Sciatic nerve (tissue), 2 donors: ENCODE measurements at places on chromosomes 2 and 18. TPM values are rescaled to one million over a fixed set of nuclear protein-coding genes. Genes with fewer than 3 reads are reported as not detected.

Gene CDH20
- total RNA-seq = 2.4 TPM

Gene ALK
- total RNA-seq = 0.18 TPM

Gene ZNF892
- 8.5 TPM for total RNA-seq

Gene MRPS9
- 18.2 TPM for total RNA-seq

Gene EPB41L3
- total RNA-seq = 73.1 TPM

Gene MOGAT1
- total RNA-seq = 0.45 TPM

Gene CCDC68
- total RNA-seq = 8.6 TPM

Gene STPG4
- 0.89 TPM for total RNA-seq

Gene PPP1R1C
- total RNA-seq = 18.1 TPM

Gene NAT8
- total RNA-seq = not detected

GRCh38 chr18:33275843-33276242, 164.7 kb downstream of the CCDC178 start:
- DNase-seq = no peak

DNA sequence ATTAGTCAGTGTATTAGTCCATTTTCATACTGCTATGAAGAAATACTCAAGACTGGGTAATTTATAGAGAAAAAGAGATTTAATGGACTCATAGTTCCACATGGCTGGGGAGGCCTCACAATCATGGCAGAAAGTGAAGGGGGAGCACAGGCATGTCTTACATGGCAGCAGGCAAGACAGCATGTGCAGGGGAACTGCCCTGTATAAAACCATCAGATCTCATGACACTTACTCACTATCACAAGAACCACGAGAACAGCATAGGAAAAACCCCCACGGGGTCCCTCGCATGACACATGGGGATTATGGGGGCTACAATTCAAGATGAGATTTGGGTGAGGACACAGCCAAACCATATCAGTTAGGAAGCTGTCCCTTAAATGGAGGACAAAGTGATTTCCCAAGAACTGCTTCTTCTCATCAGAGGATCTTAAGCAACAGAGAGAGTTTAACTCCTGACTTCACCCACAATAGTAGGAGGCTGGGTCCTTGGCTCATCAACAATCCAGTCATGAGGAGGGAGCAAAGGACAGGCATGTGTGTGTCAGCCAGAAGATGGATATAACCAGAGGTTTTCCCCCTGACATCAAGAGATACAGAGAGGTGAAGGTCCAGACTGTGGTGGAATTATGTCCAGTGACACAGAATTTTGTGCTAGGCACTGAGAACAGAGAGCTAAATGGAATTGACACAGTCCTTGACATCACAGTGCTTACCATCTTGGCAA, 203.8 kb upstream of the SH3BP4 start:
- DNase-seq = no peak

DNA sequence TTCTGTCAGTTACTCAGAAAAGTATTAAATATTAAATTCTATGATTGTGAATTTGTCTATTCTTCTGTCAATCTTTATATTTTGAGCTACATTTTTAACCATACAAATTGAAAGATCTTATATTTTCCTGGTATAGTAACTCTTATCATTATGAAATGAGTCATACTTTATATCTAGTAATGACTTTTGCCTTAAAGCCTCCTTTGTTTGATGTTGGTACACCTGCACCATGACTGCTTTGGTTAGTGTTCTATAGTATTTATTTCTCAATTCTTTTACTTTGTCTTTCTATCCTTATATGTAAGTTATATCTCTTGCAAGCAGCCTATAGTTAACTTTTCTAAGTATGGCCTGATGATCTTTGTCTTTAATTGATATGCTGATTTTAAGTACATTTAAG, 13.0 kb downstream of the ZNF236 start:
- no peak for DNase-seq

DNA sequence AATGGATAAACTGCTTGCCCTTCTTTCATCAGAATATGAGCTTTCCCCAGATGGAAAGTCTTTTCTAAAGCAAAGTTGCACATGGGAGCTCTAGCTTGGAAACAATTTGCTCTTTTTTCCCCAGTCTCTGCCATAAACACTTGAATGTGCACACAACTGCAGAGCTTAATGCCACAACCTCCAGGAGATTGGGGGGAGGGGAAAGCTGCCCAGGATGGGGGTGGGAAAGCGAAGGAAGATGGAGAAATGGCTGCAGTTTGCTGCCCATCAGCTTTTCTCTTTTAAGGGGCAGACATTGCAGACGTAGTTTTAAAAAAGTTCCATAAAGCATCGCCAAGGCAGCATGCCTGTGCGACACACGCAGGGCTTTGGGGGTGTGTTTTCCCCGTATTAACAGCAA, 1.5 kb downstream of the ACKR3 start:
- DNase-seq = no peak

- no peak for DNase-seq
These were observed 856 bp upstream of the PLA2R1 start for GRCh38 chr2:160063271-160063670.

DNA sequence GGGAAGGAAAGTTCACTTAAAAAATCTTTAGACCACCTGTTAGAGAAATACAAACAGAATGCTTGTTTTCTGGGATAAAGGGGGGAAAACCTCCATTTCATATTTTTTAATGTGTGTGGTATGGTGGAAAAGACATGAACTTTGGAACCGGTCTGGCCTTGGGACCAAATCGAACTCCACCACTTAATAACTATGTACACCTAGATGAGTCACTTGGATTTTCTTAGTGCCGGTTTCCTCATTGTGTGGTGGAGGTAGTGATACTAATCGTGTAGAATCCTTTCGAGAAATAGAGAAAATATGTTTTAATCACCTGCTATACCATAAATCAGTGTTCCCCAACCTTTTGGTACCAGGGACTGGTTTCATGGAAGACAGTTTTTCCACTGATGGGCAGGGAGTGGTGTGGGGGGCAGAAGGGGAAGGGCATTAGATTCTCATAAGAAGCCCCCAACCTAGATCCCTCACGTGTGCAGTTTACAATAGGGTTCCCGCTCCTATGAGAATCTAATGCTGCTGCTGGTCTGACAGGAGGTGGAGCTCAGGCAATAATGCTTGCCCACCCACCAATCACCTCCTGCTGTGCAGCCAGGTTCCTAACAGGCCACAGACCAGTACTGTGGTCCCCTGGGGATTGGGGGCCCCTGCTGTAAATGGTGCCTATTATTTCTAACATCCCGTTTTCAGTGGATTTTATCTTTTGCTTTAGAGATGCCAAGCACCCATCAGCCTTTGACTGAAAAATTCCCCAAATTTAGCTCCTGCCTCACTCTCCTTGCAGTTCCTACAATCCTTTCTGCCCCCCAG, 308.8 kb downstream of the PRKCE start:
- DNase-seq = no peak

DNA sequence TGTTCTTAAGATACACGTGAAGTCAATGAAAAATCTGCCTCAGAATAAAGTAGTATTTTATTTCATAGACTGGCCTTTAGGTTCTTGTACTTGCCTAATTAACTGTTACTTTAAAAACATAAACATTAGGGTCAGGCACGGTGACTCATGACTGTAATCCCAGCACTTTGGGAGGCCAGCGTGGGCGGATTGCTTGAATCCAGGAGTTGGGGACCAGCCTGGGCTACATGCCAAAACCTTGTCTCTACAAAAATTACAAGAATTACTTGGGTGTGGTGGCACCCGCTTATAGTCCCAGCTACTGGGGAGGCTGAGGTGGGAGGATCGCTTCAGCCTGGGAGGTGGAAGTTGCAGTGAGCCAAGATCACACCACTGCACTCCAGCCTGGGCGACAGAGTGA, 16.0 kb upstream of the SNORC start:
- no peak for DNase-seq

GRCh38 chr2:45895241-45895861, 243.9 kb downstream of the PRKCE start:
- DNase-seq = no peak

DNA sequence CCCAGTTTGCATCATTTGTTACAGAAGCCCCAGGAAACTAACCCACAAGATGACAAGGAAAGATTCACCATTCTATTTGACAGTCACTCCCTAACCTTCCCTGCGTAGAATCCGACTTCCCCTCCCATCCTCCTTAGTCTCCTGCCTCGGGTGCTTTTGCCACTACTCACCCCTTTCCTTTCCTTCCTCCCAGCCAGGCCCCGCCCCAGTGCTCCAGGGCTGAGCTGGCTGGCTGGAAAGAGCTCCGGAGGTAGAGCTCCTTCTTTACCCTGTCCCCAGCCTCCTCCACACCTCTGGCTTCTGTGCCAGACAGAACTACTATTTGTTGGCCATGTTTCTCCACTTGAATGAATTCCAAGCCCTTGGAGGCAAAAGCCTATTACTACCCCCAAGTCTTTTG, 317.6 kb upstream of the NCKAP5 start:
- no peak for DNase-seq

- DNase-seq = no peak
These were observed 86.0 kb downstream of the CDC42EP3 start for GRCh38 chr2:37585295-37585908.

- DNase-seq = no peak
These were observed 13.9 kb downstream of the SLC19A3 start for GRCh38 chr2:227703961-227704360.

- no peak for DNase-seq
These were observed 157.4 kb downstream of the GLI2 start for GRCh38 chr2:120892967-120893667.

GRCh38 chr2:204515416-204515815, 29.9 kb upstream of the PARD3B start:
- DNase-seq = no peak

GRCh38 chr2:8204711-8205110, 477.1 kb upstream of the ID2 start:
- no peak for DNase-seq

- no peak for DNase-seq
These were observed 225.5 kb downstream of the PARD3B start for GRCh38 chr2:204770735-204771134.

DNA sequence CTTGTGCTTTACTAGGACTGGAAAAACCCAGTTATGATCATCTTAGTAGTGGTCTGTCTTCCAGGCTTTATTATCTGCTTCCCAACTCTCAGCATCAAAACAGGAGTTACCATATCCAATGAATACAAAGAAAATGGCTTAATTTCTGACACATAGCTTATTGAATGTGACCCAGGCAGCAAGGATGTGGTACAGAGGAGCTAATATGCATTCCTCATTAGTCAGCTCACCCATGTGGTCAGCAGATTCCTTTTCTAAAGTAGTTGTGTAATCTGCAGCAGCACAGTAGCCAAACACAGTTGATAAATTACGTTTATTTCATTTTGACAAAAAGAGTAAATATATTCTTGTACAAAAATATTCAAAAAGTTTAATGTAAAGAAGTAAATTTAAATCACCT, 43.6 kb downstream of the TSPYL6 start:
- no peak for DNase-seq

GRCh38 chr2:165952085-165952484, 1.5 kb downstream of the TTC21B start:
- no peak for DNase-seq

DNA sequence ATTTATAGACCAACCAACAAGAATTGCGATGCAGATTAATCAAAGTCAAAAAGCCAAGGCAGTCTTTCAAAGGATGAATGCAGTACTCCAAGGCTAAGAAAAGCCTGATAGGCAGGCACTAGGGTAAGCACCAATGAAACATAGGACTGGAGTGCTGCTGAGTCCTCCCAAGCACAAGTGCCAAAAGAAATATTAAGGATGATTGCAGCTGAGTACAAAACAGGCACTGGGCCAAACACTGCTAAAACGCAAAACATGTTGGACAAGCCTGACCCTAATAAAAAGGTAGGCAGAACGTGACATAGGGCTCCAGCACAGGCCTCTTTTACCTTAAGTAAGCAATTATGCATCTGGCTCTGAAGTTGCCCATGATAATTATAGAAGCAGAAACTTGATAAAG, 160.1 kb upstream of the LRP1B start:
- no peak for DNase-seq

GRCh38 chr2:20931346-20931745, 108.4 kb upstream of the LDAH start:
- DNase-seq = no peak

- peak; percentile 49 for DNase-seq
These were observed 12.1 kb upstream of the PXDN start for GRCh38 chr2:1756456-1756855.

DNA sequence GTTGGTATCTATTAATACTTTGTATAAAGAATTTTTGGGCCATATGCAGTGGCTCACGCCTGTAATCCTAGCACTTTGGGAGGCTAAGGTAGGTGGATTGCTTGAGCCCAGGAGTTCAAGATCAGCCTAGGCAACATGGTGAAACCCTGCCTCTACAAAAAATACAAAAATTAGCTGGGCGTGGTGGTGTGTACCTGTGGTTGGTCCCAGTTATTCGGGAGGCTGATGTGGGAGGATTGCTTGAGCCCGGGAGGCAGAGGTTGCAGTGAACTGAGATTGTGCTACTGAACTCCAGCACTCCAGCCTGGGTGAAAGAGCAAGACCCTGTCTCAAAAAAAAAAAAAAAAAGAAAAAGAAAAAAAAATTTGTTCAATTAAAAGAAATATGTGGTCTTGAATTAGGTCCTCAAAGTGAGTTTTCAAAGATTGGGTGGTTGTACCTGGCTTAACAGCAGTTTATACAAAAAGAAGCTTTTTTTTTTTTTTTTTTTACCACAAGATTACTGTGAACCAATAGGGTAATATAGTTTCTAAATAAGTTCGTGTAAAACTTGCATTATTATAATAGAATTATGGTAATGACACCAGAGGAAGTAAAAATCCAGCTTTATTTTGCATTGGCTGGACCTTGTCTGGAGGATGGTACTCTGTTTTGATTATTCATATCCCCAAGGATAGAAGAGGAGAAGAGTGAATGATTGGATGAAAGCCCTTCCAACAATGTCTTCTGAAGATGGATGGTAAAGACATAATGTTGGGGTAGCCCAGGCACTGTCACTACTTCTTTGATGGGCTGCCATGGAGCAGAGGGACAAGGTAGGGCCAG, 210.3 kb downstream of the MYCN start:
- no peak for DNase-seq

DNA sequence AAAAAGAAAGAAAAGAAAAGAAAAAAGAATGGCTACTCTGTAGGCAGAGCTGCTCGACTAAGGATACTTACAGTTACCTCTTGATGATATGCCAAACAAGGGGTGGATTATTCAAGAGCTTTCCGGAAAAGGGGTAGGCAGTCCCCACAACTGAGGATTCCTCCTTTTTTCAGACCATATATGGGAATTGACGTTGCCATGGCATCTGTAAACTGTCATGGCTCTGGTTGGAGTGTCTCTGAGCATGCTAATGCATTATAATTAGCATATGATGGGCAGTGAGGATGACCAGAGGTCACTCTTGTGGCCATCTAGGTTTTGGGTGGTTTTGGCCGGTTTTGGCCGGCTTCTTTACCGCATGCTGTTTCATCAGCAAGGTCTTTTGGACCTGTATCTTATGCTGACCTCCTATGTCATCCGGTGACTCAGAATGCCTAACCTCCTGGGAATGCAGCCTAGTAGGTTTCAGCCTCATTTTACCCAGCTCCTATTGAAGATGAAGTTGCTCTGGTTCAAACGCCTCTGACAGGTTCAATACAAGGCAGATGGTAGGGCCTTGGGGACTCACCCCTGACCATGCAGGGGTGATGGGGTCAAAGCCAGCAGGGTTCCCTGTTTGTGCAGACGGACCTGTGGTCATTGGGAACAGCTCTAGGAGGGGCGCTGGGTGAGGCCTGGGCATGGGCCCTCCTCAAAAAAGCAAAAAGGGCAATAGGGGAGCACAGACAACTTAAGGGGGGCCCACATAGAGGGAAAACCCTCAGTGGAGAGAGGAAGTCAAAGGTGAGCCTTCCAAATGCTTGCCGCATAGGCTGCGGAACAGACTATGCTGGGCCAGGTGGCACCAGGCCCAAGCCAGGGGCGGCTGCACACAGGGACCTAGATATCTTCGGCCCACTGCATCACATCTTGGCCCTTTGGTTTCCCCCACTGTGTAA, 251.2 kb upstream of the RAB6C start:
- DNase-seq = no peak

GRCh38 chr2:12156349-12156748, 409.9 kb downstream of the LPIN1 start:
- no peak for DNase-seq
